ENCODE measurements at places on chromosomes 6 and 20. TPM values are rescaled to one million over a fixed set of nuclear protein-coding genes. Genes with fewer than 3 reads are reported as not detected.

HSPA1B gene
- total RNA-seq = 185 TPM

DNA sequence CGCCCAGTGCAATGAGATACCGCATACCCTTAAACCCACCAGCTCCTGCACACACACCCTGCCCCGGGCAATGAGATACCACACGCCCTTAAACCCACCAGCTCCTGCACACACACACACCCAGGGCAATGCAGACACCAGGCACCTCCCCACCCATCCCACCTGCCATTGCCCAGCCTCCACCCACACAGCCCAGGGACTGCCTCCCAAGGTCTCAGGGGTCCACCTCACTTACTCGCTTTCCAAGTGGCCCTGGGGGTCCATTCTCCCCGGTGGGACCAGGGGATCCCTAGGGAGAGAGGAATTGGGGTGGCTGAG, 24.0 kb downstream of the COL11A2 start:
- DNase-seq = no peak

GRCh38 chr6:47722194-47722593, 23.8 kb downstream of the ADGRF4 start:
- DNase-seq = peak; percentile 45

DNA sequence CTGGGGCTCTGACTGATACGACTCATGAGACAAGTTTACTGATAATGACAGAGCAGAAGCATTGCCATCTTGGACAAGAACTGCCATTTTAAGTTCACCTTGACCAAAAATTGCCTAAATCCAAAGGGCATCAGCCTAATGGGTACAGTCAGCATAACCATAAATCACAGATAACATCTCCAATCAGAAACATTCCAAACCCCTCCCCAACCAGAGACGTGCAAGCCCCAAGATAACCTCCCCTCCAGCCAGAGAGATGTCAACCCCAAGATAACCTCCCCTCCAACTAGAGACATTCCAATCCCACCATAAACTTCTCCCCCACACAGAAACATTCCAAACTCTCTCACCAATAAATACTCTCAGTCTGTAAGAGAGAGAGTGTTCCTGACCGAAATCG, 10.5 kb downstream of the GPLD1 start:
- no peak for DNase-seq

DNA sequence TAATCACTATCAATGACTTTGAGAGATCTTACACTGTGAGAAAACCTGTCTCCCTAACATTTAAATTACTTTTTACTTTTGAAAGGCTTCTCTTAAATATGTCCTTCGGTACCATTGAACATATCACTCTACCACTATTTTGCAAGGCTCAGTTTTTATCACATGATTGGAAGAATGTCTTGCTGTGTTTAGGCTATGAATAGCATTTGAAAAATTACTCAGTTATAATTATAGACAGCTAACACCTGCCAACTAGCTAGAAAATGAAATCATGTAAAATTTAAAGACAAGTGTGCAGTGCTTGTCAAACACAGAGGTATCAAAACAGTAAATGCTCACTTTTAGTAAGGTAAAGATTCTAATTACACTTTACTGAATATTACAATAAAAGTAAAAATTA, 11.0 kb downstream of the SESN1 start:
- DNase-seq = no peak

TREML2 gene
- not detected for total RNA-seq

SLC2A10 gene
- total RNA-seq = 27.6 TPM

SYCP2L gene
- not detected for total RNA-seq

- DNase-seq = peak; percentile 93
Measured at GRCh38 chr6:112216662-112217551, 37.5 kb downstream of the LAMA4 start.

GRCh38 chr20:45444050-45444449, 25.5 kb upstream of the WFDC2 start:
- no peak for DNase-seq

DNA sequence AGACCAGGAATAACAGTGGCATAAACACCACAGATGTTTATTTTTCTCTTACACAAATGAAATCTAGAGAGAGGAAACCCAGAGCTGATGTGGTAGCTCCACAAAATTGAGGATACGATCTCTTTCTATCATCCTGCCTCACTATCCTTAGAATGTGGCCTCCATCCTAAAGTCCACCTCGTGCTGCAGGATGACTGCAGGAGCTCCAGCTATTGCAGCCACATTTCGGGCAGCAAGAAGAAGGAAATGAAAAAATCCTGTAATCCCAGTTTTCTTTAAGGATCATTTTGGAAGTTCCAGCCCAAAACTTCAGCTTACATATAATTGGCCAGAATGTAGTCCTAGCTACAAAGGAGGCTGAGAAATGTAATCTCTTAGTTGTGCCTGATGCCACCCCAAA, 41.2 kb upstream of the ARFGEF2 start:
- no peak for DNase-seq

DNA sequence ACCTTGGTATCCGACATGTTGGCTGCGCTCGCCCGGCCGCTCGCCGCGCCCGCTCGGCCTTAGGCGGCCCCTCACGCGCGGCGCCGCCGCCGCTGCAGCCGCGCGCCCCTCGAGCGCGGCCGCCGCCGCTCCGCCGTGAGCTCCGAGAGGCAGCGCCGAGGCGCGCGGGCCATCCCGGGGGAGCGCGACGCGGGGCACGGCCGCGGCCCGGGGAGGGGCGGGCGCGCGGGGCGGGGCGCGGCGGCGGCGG, at the start of gene KIF13A:
Gene KIF13A, minus strand, starts transcription at position 189 of the 250 bp plus-strand sequence. Its CDS starts 172 bp downstream, at position 17.
- DNase-seq = no peak

DNA sequence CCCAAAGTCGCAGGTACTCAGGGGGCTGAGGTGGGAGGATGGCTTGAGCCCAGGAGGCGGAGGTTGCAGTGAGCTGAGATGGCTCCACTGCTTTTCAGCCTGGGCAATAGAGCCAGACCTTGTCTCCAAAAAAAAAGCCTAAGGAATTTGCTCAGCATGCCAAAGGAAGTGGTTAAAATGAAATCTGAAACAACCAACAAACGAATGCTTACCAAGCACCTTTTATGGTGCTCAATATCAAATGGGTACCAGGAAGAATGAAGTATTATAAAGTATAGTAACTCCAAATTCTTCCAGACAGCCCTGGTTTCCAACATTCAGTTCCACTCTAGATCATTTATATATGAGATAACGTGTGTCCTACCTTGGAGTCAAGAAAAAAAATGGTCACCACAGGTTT, 14.0 kb downstream of the GMDS start:
- DNase-seq = peak; percentile 80

PDYN gene
- total RNA-seq = not detected

DNA sequence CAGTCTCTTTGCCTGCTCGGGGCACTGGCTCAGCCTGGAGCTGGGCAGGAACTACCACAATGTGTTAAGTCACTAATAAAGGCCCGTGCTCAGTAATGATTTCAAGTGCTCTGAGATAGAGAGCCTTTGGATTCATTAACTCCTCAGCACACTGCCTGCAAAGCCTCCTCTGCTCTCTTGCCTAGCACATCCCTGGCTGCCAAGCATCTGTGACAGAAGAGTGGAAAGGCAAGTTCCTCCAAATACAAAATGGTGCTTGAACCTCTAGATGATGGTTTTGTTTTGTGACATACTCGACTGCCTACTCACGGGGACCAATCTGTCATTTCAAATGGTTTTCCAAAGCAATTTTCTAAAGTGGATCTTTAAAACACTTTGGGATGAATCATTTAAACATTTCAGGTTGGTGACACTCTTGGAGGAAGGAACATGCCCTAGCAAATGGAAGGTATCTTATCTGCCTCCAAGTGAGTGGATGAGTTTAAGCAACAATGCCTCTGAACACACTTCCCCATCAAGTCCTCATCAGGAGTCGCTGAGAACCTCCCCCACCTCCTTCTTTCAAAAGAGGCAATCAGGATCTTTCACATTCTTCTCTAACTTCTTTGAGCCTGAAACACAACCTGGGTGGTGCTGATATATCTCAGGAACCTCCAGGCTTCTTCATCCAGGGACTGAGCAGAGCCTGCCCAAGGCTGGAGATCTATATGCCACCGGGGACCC, 35.8 kb downstream of the METTL24 start:
- DNase-seq = no peak

- DNase-seq = no peak
Measured at GRCh38 chr20:14959506-14960475, 622.4 kb upstream of the FLRT3 start.

GRCh38 chr6:27023664-27024063, 223.8 kb upstream of the PRSS16 start:
- DNase-seq = no peak
